Activated CD8-positive, alpha-beta memory T cell treated with anti-CD3 and anti-CD28 coated beads for 36 hours (primary cell): ENCODE measurements at places on chromosomes 3 and 15. TPM values are rescaled to one million over a fixed set of nuclear protein-coding genes. Genes with fewer than 3 reads are reported as not detected.

The ABHD10 gene
- total RNA-seq: 56.6 TPM

The CHRNA5 gene
- total RNA-seq: 11.3 TPM

The PRR23E gene
- not detected for total RNA-seq

The ATP13A4 gene
- 1.3 TPM for total RNA-seq

The CMTM8 gene
- 5.1 TPM for total RNA-seq

The SEMA3F gene
- total RNA-seq: 0.36 TPM

The PLA2G4D gene
- not detected for total RNA-seq

The ARPIN gene
- not detected for total RNA-seq

The REC114 gene
- not detected for total RNA-seq

The FOXB1 gene
- 0.63 TPM for total RNA-seq

The RBP2 gene
- total RNA-seq: not detected

The DAZL gene
- 0.08 TPM for total RNA-seq

The RTP3 gene
- total RNA-seq: not detected

The LMAN1L gene
- not detected for total RNA-seq

The RSL24D1 gene
- total RNA-seq: 190 TPM

The GRM2 gene
- total RNA-seq: 0.11 TPM

The RGMA gene
- total RNA-seq: not detected

The ALDH1L1 gene
- not detected for total RNA-seq

The PLSCR5 gene
- total RNA-seq: not detected

The FAM81A gene
- total RNA-seq: 2.2 TPM

The PIGBOS1 gene
- 11.9 TPM for total RNA-seq

The CPOX gene
- total RNA-seq: 55.5 TPM

The LMLN gene
- total RNA-seq: 6.7 TPM

The C2CD4A gene
- total RNA-seq: 0.27 TPM
